ENCODE measurements at places on chromosomes 3 and 15.

DNA sequence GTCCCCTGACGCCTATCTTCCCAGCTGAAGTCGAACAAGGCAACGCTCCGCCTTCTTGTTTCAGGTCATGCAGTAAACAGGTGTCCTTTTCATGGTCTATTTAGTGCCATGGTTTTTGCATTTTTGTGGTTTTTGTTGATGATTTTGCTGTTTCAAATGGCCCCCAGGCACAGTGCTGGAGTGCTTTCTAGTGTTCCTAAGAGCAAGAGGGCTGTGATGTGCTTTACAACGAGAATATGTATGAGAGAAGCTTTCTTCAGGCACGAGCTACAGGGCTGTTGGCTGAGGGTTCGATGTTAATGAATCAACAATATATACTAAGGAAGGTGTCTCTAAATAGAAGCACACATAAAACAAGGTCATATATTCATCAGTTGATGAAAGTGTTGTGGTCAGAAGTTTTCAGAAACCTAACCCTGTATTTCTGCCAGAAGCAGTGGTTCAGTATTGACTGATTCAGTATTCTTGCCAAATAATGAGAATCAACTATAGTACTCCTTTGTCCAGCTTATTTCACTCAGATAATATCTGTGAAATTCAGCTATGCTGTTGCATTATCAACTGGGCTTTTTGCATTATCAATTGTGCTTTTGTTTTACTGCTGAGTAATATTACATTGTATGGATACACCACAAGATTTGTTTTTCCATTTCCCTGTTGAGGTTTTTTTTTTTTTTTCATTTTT is 18.5 kb downstream of the LIMD1 start:
- no peak for DNase-seq

DNA sequence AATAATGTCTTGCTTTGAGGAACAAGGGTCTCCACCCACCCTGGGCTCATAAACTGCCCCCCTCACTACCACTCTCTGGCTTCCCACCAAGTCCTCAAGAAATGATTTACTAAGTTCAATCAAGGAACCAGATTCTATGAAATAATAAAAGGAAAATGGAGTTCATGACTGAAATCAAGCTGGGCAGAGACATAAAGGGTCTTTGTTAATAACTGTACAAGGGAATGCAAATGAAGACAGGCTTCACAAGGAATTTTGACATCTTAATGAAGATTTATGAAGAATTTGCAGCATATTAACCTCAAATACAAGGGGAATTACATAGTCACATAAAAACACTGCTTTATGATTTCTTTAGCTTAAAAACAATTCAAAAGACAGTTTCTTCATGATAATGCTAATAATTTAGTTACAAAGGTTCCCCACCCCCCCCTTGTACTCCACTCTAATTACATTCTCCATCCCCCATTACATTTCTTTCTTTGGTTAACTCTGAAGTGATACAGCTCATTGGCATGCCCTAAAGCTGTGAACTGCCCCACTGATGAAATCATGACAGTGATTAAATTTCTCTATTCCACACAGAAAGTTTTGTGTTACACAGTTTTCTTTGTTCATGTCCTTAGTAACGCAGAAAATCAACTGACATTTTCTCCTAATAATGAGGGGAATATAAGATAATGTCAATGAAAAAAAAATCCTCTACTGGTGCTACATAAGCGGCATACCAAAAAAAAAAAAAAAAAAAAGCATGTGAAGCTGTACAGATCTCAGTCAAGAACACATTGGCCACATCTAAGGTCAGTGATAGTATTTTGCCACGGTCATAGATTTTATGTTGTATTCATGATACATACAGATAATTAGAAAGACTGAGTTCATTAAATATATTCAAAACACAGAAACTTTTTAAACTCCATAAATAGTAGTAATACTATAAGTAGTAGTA is 54.4 kb downstream of the WWTR1 start:
- DNase-seq: no peak

DNA sequence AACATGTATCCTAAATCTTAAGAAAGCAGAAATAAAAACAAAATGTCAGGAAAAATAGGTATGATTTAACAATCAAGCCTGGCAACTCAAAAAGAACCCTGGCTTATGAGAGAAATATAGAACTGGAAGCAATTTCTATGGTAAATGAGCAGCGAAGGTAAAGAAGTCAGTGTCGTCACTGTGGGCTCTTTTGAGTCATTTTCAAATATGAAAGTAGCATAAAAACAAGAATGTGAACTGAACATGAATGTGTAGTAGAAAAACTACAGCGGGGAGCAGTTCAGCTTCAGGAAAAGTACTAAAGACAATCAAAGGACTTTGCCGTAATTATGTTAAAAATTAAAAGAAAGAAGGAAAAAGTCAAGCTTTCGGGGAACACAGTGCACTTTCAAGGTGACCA is 17.5 kb downstream of the LSG1 start:
- DNase-seq: no peak

DNA sequence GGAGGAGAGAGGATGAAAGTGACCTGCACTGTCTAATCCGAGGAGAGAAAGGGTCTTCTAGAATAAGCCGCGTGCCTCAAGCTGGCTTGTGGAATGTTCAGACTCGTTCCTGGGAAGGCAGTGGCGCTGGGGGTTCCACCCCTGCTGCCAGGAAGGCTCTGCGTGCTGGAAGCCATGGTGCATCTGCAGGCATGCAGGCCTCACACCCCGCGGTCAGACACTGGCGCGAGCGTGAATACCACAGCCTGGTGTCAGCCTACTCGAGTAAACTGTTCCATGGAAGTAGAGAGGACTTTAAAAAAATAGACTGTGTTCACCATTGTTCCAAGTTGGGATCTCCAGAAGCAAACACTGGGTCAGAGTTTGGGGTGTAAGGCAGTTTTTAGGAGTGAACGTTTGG is 25.9 kb upstream of the GABRG3 start:
- DNase-seq: no peak

DNA sequence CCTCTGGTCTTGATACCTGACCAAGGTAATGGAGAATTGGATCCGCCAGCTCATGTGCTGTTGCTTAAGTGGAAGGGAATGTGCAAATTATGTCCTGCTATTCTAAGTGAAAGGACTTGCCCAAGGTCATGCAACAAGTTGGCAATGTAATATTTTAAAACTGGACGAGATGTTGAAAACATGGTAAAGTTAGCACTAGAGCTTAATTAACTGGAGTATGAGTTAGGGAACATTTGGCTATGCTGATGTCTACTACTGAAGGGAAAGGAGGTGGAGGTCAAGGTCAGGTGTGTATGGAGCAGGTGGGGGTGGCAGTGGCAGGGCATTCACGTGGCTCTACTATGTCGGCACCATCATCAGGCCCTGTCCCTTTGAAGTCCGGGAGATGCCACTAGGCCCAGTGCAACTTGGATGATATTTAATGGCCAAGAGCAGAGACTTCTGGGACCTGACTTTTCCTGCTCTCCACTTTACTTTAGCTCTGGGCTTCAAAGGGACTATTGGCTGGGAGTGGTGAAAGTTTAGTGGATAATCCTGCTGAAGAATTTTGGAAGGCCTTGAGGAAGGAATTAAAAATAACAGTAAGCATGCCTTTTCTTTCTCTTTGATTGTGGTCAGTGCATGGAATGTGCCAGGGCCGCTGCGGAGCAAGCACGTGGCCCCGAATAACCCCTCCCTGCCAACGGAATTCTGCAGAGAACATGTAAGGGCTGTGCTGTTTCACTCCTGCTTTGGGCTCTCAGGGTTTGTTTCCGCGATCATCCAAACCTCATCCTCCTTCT is 14.9 kb downstream of the SMAD3 start:
- DNase-seq: no peak

DNA sequence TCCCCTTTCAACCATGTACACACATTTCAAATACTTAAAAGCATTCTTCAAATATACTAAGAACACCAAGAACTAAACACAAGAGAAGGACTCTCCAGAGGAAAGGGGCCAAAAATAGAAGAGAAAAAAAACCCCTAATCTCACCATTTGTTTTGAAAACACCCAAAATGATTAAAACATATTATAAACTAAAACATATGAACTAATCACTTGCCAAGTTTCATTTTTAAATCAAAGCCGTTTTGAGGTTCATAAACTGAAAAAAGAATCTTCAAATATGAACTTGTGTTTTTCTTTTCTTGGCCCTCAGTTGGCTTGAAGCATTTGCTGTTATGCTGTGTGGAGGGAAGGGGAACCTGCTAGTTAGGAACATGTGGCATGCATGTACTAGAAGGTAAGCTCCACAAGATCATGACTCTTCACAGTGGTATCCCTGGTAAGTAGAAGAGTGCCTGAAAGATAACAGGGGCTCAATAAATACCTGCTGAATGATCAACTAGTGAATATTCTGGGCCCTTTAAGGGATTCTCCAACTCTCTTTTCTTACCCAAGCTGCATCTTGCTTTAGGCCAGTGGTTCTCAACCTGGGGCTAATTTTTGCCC is 224.5 kb downstream of the TIGIT start:
- DNase-seq: no peak

GRCh38 chr15:55226127-55226526 is 29.4 kb upstream of the RSL24D1 start:
- DNase-seq: no peak

DNA sequence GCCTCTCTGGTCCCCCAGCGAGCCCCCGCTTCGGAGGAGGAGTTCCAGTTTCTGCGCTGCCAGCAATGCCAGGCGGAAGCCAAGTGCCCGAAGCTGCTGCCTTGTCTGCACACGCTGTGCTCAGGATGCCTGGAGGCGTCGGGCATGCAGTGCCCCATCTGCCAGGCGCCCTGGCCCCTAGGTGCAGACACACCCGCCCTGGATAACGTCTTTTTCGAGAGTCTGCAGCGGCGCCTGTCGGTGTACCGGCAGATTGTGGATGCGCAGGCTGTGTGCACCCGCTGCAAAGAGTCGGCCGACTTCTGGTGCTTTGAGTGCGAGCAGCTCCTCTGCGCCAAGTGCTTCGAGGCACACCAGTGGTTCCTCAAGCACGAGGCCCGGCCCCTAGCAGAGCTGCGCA is 3.5 kb downstream of the PML start:
- DNase-seq: no peak

- no peak for DNase-seq
Measured at GRCh38 chr15:100229181-100230163, 112.3 kb downstream of the ADAMTS17 start.

GRCh38 chr15:36172955-36173354 is 406.5 kb upstream of the CDIN1 start:
- no peak for DNase-seq

- DNase-seq: peak; percentile 37
Measured at GRCh38 chr15:69668963-69669362, 216.3 kb downstream of the RPLP1 start.

DNA sequence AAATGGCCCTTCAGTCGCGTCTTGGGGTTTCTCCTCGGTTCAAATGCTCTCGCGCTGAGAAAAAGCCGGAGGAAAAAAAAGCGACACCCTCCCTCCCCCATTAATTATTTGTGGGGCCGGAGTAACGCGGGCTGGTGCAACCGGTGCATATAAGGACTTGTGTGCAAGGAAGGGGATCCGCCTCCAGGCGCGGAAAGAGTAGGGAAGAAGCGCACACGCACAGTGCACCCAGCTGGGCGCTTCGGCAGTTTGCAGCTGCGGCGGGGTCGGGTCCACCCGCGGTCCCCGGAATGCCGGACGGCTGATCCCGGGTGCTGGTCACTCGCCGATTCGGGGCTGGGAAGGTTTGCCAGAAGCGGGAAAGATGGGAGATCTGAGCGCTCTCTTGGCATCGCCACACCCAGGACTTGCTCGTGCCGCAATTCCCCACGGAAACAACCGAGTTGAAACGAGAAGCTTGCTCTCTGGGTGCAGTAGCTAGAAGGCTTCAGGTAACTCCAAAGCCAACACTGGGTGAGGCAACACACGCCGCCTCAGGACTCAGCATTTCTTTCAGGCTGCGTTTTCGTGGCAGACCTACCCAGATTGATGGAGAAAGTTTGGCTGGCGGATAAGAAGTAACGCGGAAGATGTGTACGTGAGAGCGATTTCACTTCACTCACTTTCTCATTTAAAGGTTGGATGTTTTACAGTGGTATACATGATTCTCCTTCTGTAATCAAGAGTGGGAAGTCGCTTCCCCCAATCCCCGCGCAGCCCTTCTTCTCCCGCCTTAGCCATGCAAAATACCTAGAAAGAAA is 720 bp upstream of the TNIK start:
- DNase-seq: peak; percentile 46

DNA sequence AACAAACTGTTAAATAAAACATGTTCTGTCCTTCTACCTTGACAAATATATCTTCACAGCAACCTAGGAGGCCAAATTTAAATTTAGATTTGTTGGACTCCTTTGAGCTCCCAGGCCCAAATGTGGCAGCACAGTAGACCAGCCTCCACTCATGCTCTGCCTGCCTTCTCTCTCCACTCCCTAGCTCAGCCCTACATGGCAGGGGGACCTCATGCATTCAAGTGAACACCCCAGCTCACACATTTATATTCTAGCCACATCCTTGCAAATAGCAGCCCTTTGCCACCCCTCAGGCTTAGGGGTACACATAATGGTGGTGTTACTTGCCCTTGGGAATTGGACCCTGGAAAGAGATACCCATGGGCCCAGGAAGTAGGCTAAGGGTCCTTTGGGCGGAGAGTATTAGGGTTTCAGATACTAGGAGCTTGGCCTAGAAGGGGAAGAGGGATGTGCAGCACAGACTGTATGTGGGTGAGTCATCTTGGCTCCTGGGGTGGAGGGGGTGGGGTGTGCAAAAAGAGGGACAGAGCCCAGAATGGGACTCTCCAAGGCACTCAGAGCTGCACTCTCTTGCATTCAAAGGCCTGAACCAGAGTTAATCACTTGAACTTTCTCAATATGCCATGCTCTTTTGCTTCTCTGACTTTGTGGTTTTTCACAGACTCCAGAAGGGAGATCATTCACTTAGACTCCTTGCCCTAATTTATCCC is 268.4 kb upstream of the ROPN1 start:
- no peak for DNase-seq

Measured in T-cell (primary cell).